ENCODE measurements at places on chromosomes 4 and X.

DNA sequence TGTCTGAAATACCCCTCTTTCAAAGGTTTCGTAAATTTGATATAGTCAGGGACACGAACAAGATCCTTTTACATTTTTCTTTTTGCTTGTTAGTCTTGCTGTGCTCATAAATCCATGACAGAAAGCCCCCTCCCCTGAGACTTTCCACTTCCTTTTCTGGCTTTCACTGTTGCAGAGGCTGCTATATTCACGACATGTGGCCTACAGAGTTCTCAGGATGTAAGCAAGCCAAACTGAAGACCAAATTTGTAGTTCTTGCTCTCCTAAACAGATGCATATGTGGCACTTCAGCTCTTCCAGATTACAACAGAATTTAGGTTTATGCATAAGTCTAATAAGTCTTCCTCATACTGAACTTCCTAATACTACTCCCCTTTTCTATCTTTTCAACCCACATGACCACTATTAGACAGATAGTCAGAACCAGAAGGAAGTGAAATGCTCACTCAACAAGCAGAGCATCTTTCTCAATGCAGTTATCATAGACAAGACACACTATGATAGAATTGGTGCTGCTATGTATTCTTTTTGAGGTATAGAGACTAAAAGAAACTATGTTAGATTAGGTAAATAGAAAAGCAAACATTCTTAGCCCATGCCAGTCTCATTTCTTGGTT, 15.0 kb downstream of the BTK start:
- no peak for DNase-seq

GRCh38 chr4:173293663-173294062, 40.5 kb downstream of the HMGB2 start:
- DNase-seq = no peak

- DNase-seq = no peak
Measured at GRCh38 chr4:102501447-102501696, 213 bp downstream of the NFKB1 start.

DNA sequence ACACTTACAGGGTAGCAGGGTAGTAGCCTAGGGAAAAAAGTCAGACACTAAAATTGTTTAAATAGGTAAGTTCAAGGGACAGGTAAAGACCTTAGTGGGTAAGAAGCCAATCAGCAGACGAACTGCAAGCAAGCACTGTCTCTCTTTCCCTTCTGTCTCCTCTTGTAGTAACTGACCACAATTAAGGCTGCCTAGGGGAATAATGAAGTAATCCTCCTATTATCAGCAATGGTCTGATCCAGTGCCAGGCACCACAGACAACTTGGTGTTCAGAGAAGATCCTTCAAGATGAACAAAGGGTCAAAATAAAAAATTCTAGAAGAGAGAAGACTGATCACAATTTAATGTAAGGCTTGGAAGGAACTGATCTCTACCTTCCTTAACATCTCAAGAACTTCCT, 62.9 kb downstream of the ELOVL6 start:
- DNase-seq = no peak

- DNase-seq = no peak
Measured at GRCh38 chrX:72430405-72430968, 124.8 kb upstream of the CITED1 start.

GRCh38 chr4:128782076-128782715, 27.3 kb upstream of the JADE1 start:
- no peak for DNase-seq

DNA sequence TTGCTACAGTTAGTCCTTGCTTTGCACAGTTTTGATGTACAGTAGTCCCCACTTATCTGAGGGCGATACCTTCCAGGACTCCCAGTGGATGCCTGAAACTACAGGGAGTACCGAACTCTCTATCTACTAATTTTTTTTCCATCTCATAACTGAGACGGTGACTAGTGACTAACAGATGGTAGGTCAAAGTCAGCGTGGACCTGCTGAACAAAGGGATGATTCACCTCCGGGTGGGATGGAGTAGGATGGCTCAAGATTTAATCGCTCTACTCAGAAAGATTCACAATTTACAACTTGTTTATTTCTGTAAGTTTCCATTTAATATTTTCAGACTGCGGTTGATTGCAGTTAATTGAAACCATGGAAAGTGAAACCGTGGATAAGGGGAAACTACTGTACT, 655.8 kb downstream of the ZNF674 start:
- DNase-seq = peak; percentile 51

DNA sequence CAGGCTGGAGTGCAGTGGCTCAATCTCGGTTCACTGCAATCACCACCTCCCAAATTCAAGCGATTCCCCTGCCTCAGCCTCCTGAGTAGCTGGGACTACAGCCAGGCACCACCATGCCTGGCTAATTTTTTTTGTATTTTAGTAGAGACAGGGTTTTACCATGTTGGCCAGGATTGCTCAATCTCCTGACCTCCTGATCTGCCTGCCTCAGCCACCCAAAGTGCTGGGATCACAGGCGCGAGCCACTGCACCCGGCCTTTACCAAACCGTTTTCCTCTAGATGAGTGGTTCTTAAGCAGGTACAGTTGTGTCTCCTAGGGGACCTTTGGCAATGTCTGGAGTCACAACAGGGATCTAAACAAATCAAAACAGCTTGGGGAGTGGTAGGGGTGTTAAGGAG, 11.6 kb downstream of the AMELX start:
- no peak for DNase-seq

DNA sequence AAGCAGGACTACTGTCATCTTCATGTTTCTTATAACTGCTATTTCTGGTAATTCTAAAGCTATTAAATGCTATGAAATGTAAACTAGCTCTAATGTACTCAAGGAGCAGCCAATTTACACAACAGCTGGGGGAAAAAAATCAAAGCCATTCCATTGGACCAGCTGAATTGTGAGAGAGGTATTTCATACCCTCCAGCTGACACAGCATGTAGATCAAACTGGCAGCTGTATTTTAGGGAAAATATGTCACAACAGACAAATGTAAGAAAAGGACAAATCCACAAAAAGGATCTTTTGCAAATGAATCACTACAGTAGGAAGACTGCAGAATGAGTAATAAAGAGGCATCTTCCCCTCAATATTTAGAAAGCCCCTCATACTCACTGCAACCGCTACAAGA, 65.2 kb upstream of the FAM47B start:
- no peak for DNase-seq

DNA sequence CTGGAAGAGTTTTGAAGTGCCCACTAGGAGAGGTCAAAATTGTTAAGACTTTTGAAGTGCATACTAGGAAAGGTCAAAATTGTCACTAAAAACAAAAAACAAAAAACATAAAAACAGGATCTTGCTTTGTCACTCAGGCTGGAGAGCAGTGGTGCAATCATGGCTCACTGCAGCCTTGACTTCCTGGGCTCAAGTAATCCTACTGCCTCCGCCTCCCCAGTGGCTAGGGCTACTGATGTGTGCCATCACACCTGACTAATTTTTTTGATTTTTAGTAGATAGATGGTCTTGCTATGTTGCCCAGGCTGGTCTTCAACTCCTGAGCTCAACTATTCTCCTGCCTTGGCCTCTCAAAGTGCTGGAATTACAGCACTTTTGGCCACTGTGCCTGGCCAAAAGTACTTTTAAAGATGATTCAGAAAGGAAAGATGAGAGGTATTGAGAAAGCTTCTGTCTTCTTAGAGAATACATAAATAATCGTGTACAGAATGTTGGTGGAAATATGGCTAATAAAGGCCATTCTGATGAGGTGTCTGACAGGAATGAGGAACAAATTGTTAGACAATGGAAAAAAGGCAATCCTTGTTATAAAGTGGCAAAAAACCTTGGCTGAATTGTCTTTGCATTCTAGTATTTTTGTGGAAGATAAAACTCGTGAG, 43.3 kb upstream of the STX18 start:
- no peak for DNase-seq

DNA sequence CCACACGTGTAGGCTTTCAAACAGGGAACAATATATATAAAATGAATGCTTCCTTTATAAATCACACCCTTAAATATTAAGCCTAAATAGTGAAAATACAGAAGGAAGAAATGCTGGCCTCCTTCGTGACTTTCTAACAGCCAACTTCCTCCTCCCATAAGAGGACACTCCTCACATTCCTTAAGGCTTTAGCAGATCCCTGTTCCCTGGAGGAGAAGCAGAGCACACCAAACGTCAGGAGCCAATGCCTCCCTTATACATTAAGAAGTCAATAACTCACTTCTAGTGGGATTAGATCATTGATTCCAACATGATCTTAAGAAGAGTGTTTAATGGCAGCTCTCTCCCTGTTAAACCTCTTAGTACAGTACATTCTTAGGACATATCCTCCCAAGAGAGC, 108.4 kb upstream of the FAM241A start:
- no peak for DNase-seq

DNA sequence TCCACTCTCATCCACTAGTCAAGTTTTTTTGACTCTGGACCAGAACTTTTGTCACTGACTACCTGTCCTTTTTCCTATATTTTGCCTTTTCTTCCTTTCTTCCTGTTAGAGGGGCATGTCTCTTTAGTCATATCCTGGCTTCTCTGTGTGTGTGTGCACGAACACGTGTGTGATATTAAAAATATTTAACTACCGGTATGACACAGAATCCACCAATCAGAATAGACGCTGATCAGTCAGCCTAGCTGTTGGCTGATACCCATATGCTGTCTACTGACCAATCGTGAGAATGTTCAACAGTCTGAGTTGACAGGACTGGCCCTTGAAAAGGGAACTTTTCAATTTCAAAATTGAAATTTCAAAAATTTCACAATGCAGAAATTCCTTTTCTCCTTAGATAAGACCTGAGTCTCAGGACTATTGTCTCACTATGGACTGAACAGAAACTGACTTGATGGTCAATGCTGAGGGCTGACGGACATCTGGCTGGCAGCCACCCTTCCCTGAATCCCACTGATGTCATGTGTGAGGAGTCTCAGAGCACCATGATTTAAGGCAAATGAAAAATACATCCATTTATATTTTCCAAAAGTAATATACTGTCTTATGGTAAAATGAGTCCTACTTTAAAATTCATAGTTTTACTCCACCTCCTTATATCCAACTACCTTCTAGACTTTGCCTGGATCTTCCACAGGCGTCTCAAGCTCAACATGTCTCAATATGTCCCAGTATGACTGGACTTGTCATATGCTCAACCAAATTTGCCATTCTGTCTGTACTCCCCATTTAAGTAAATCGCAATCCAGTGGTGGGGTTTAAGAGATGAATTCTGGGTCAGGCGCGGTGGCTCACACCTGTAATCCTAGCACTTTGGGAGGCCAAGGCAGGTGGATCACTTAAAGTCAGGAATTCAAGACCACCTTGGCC, 78.0 kb downstream of the CHRNA9 start:
- no peak for DNase-seq

DNA sequence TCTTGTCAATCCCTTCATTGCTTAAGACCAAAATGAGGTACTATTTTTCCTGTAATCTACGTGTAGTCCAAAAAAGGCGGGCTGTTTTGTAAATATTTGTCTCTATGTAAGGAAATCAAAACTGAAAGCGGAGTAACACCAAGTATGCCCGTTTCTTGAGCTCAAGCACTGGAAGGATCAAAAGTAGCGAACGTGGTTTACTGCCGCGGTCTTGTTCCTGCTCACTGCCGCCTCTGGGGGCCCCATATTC, 71.5 kb downstream of the AFF1 start:
- no peak for DNase-seq

DNA sequence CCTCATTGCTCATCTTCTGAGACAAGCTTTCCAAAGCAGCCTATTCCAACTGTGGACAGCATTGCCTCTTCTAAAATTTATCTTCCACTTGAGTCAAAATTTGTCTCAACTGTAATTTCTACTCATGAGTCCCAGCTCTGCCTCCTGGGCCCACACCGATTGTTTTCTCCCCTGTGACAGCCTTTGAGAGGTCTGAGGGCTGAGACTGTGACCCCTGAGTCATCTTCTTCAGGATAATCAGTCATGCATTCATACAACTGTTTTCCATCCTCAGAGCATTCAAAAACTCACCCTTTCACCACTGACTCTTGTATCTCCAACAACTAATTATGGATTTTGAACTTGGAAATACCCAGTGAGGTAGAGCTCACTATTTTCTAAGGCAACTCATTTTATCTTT, 228.1 kb downstream of the EDA2R start:
- DNase-seq = no peak

GRCh38 chr4:153521478-153521877, 55.3 kb downstream of the TMEM131L start:
- no peak for DNase-seq

DNA sequence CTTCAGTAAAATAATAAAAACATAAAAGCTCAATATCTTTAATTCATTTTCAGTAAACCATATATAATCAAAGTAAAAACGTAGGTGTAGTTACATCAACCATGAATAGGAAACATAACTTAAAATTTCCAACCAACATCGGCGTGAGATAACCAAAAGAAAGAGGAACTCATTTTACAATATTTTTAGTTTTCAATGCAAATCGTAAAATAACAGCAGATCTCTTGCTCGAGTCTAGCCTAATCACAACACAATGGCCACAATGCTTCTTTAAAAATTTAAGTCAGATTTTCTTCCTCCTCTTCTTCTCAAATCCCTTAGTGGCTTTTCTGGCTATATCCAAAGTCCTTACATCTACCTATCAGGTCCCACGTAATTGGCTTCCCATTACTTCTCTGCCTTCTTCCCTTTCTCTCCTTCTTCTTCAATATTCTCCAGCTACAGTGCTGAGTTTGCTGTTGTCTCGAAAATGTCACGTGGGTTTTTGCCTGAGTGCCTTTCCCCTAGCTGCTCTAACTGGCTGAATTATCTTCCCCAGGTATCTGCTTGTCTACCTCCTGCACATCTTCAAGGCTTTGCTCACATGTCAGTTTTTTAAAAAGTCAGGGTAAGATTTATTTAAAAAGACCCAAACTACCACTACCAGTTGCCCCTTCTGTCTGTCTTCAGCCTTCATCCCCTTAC, 90.9 kb upstream of the BANK1 start:
- DNase-seq = no peak

- DNase-seq = no peak
Measured at GRCh38 chr4:55635741-55636655, at the start of gene NMU. Gene NMU, minus strand, starts transcription at chr4:55636298. Its CDS starts 106 bp downstream, at chr4:55636192.

DNA sequence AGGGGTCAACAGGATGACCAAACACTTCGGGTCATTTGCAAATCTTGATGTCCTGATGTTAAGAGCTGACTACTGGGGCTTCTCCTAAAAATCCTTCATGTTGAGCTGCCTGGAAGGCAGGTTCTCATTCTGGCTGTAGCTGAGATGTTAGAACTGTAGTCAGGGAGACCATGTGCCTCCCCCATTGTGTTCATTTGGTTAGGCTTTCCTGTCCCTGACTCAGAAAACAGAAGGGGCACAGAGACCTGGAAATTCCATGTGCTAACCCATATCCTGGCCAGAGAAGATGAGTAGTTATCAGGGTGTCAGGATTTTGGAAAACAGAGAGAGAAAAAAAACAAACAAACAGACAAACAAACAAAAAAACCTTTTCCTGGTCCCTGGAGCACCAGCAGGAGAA, 177.5 kb downstream of the AR start:
- no peak for DNase-seq

DNA sequence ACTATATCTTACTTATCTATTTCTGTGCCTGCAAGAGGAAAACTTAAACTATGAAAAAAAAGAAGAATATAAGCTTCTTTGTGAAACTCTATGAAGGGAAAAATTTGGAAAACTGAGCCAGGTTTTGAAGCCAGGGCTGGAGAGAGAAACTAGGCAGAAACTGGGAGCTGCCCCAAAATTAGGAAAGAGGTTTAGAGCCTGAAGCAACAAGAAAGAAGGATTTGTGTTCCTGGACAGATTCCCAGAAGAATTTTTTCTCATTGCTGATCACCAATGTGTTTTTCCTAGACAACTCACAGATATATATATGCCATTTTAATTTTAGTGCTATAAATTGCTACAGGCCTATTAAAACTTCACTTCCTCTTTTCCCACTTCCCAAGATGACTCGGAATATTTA, 245.0 kb upstream of the GEMIN8 start:
- no peak for DNase-seq

All from HFF-Myc (cell line).